Left hindlimb (tissue), 1 donor: ENCODE measurements at places on chromosomes 3 and 15.

- DNase-seq: no peak
These were observed 279.7 kb downstream of the MAGI1 start for GRCh38 chr3:65758876-65759598.

DNA sequence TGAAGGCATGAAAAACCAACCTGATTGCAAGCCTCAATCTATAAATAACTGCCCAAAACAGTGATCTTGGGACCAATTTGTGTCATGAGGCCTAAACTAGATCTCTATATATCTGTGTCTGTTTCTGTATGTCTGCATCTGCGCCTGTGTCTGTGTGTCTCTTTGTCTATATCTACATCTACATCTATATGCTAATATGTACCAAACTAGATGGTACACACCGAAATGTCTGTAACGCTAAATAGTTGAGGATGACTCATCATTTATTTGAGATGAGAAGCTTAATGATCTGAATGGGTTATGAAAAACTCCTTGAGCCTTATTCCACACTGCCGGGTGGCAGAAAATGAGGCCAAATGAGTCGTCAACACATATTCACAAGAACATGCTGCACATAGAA lies 982.3 kb downstream of the ROBO2 start:
- DNase-seq: no peak

DNA sequence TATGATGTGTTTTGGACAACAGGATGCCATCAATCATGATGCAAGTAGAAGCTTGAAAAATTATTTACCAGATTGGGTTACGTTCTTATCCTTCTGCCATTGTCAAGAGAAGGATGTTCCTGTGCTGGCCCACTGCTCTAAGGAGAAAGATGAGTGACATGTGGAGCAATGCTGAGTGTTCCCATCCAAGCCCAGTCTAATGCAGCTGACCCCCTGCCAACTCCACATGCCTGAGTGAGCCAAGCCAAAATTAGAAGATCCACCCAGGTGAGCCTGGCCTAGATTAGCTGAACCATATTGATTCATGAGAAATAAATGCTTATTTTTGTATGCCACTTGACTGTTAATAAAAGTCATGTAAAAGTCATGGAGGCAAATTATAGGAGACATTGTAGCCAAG lies 446.5 kb downstream of the CNTN3 start:
- DNase-seq: no peak

- no peak for DNase-seq
These were observed 30.2 kb downstream of the SEMA7A start for GRCh38 chr15:74403588-74403919.

DNA sequence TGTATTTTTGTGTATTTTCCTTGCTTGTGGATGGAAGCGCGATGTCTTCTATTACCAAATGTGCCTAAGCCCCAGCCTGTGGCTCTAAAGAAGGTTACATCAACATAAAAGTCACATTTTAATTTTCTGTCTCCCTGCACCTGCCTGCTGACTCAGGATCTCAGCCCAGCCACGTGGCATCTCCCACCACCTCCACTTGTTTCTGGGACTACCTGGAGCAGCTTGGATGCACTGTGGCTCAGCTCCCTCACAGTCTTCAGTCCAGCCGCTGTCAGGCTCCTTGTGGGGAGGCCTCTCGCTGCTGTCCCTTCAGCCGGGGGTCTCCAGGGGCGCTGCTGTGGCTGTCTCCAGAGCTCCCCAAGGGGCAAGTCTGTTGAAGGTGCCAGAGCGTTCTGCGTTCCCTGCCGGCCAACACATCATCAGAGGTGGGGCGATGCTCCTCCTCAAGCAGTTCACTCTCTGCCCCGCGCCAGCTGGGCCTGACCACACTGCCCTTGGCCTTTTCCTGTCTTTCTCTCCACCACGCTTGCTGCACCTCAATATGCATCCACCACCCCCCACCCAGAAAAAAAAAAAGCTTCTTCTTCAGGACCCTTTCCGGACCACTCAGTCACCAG lies 47.7 kb upstream of the BDH1 start:
- DNase-seq: no peak

- peak; percentile 45 for DNase-seq
These were observed 103.0 kb upstream of the TBL1XR1 start for GRCh38 chr3:177300039-177300833.

DNA sequence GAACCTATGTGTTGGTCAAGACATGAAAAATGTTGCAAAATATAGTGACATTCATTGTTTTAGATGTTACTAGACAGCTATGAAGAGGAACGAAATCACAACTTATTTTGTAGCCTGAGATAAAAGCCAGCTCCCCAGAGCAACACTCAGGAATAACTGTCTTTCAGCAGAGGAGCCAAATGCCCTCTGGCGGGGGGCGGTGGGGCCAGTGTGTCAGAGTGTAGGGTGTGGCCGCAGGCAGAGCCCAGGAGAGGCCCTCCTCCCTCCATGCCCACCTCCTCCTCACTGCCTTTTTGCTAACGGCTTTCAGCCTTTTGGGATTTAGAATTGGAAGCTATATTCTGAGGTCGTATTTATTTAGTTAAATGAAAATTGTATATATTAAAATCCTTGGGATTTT lies 16.9 kb downstream of the APOD start:
- DNase-seq: no peak

DNA sequence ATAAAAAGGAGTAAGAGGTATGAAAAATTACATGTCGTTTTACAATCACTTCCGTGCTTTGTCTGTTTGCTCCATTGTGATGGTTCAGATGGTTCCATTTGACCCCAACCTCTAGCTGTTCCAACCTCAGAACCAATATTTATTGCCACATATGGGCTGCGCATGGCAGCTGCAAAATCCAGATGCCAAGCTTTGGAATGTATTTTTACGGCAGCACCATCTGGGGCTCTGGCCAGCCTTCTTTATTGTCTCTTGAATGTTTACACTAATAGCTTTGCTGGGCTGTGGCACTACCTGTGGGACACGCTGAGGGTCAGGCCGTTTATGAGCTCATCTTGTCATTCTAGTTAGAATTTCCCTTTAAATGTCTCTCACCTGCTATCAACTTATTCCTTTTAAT lies 219.8 kb downstream of the ROBO2 start:
- DNase-seq: no peak

DNA sequence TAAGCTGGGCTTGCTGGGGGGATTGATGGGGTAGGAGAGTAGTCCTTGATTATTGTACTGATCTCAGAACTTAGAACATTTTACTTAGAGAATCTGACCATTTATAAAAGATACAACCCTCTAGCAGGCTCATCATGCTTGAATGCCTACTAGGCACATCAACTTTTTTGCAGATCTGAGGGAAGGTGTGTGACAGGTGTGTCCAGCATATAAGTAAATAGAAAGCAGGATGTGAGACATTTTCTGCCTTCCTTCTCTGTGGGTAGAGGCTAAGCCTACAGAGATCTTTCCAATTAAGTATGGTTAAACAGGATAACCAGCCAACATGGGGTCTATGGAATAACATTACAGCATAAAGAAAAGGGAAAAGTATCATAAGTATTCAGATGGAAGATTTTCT lies 159.1 kb downstream of the AKAP13 start:
- no peak for DNase-seq

DNA sequence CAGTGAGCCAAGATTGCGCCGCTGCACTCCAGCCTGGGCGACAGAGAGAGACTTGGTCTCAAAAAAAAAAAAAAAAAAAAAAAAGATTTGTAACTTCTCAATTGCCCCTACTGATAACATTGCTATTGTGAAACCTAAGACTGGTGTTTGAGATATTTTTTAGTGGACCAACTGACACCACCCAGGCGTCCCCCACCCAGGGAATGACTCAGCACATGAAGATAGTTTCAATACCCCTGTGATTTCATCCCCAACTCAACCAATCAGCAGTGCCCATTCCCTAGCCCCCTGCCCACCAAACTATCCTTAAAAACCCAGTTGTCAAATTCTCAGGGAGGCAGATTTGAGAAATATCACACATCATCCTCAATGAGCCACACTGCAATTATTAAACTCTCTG lies 76.9 kb downstream of the TTBK2 start:
- no peak for DNase-seq
